ENCODE measurements at places on chromosomes 5 and 9.

DNA sequence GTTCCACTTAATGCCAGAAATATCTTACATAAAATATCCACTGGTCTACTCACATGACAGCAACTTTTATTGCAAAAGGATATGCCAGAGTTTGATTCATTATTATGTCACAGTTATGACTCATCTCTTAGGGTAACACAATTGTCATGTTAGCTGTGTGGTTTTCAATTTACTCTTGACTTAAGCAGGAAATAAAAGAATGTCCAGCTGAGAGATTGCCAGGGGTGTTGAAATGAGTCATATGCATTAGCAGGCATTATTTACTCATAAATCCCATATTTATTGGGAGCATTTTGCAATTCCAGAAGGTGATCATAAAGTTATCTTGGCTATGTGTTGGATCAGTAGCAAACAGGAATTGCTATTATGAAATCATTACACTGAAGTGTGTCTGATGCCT is 1164.6 kb upstream of the CDH18 start:
- DNase-seq = peak; percentile 98

DNA sequence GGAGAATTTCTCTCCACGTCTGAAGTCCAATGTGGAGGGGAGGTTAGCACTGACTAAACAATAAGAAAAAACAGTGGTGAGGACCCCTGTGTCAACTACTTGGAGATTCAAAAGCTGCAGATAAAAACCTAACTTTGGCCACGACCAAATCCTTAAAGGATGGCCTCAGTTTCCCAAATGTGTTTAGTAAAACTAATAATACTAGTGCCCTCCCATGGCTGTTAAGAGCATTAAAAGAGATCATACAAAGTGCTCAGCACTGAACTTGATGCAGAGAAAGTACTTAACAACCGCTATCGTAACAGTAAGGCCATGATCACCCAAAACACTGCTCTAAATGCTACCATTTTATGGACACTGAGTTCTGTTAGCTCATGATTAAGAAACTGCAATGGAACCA is 288.4 kb downstream of the EBF1 start:
- no peak for DNase-seq

- no peak for DNase-seq
Observed at GRCh38 chr5:34008802-34009201, 952 bp upstream of the AMACR start.

- DNase-seq = no peak
Observed at GRCh38 chr5:151021746-151022145, 1.4 kb downstream of the GPX3 start.

GRCh38 chr5:133059621-133060020 is 7.8 kb downstream of the HSPA4 start:
- DNase-seq = no peak

DNA sequence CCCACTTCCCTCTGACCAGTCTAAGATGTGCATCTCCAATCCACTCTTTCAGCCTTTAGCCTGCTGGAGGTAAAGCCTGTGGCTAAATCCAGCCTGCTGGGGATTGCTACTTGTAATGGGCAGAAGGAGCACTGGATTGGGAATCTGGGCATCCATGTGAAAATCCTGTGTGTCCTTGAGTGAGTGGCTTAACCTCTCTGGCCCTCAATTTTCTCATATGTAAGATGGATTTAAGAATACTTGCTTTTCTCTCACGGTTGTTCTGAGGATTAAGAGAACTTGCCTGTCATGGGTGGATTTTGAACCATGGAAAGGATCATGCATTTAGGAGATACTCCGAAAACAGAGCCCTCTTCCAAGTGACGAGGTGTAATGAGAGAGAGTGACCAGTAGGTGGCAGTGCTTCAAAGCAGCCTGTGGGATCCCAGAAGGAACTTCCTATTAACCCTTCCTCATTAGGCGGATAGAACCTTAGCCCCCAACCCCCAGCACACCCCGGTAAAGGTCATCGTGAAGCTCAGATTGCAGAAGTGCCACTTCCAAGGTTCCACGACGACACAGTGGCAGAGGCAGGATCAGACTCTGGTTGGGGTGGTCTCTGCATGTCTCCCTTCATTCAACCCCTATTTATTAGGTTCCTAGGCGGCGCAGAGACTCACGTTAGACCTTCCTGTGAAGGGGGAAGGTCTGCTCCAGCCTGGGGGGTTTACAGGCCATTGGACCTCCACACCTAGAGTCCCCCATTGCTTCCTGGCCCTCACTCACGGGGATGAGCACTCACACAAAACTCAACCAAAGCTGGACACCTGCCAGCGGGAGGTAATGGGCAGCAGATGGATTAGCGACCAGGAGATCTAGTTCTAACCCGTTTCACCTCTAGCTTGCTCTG is 68.7 kb upstream of the ZNF618 start:
- no peak for DNase-seq

DNA sequence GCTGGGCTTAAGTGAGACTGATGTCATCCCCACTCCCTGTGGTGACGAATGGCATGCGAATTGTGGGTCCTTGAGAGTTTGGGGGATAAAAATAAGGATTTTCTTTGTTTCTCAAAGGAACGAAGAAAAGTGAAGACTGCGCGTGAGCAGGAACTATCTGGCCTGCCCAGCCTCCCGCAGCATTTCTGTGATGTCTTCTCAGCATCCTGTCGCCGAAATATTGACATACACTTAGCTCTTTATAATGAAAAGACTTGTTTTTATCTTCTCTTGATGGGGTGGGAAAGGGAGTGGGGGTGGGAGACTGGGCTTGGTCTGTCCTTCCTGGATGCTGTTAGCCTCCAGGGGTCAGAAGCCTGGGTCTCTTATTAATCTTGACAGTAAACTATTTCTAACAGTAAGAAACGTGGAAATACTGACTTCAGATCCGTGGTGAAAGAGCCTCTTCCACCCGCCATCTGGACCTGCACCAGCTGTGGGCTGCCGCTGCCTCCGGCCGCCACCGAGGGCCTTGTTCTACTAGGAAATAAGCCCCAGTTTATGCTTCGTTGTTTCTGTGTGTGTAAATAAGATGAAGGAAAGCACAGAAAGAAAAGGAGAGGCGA is 239.6 kb downstream of the FANCC start:
- DNase-seq = no peak

GRCh38 chr5:881551-881935 is 11.1 kb downstream of the BRD9 start:
- DNase-seq = no peak

DNA sequence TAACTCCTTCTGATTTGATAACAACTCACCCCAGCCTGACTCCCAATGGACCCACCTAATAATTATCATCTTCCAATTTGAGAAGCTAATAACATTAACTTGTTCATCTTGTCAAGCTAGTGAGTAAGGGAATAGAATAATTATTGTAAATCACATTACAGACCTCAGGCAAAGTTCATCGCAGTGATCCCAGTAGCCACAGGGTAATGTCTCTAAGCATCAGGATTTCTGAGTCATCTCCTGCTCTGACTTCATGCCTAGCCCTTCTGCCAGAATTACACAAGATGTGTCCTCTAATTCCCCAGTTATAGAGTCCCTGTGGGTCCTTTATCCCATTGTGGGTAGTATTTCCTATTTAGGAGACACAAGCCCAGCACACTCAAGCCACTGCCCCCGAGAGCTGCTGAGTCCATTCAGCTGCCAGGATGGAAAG is 365.7 kb downstream of the DEPDC1B start:
- DNase-seq = no peak

GRCh38 chr5:61697809-61698558 is 365.9 kb downstream of the ZSWIM6 start:
- DNase-seq = no peak

- DNase-seq = peak; percentile 98
Observed at GRCh38 chr5:140400730-140401361, 787 bp upstream of the ANKHD1 start.

GRCh38 chr5:80895523-80895922 is 64.6 kb upstream of the RASGRF2 start:
- DNase-seq = no peak

DNA sequence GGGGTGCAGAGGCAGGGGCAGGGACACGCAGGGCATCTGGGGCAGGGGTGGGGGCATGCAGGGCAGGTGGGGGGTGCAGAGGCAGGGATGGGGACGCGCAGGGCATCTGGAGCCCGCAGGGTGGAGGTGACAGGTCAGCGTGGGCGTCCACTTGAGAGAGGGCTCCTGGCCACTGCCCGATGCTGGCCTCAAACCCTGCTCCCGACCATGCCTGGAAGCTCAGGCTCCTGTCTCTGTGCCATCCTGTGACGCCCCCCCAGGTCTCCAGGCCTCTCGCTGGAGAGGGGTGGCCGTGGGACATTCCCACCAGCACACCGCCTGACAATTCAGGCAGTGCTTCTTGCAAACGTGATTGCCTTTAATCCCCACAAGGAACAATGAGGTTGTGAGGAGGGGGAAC is 33.0 kb downstream of the ZDHHC11B start:
- DNase-seq = no peak

DNA sequence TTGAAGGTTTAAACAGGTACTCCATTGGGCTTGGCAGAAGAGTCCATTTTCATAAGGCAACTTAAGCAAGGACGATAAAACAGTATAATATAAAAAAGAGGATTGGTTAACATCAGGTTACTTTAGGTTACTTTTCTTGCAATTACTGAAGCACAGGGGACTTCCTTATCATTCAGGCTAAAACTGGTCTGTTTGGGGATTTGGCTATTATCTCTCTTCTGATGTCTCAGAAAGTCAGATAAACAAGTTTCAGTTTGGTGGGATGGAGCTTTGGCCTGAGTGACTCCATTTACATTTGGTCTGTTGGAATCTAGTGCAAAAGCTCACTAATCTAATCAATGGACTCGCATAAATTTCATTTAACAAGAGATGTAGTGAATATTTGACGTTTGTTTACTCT is 8.0 kb downstream of the GAPT start:
- DNase-seq = no peak

DNA sequence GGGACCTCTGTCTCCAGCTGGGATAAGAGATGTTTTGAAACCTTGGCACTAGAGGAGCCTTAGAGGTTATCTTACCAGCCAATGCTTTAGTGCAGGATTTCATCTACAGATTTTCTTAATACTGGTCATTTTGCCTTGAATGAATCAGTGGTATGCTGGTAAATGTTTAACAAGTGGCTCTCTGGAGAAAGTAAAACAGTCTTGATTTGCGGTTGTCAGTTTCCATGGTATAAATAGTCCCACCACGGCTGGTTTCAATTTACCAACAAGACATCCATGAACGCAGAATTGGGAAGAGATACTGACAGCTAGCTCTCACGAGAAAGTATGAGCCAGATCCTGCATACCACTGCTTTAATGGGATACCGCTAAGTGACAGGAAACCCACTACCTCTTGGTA is 56.7 kb upstream of the CXCL14 start:
- DNase-seq = no peak

DNA sequence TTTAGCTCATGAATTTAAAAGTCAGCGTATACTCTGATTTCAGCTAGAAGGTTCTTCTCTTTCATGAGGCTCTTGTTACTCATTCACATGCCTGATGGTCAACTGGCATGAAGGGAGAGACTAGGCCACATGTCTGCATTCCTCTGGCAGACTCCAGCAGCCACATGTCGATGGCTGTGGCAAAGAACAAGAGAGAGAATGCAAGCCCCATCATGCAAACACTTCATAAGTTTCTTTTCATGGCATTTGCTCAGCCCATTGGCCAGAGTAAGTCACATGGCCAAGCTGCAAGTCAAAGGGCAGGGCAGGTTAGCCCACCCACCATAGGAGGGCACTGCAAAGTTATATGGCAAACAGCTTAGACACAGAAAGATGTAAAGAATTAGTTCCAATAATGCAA is 5.4 kb downstream of the KCNV2 start:
- no peak for DNase-seq

DNA sequence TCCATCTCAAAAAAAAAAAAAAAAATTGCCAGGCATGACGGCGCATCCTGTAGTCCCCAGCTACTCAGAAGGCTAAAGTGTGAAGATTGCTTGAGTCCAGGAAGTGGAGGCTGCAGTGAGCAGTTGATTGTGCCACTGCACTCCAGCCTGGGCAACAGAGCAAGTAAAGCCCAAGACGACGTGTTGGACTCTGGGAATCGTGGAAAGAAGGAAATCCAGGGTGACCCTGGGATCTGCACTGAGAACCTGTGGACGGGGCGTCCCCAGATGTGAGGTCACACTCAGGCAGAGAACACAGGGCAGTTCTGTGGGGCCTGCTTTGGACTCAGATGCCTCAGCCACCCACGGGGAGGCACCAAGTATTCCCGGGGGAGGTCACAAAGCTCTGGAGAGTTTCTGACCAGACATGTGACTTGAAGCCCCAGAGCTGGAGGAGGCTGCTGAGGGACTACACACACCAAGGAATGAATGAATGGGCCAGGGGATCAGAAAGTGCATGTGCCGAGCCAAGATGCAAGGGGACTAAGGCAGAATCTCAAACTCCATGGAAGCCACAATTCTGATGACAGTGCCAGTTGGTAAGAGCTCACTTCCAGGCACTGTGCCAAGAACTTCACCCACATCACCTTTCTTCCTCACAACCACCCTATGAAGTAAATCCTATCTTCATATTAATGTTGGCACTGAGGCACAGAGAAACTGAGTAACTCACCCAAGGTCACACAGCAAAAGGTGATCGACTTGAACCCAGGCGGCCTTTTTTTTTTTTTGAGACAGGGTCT is 12.9 kb downstream of the DYNC2I2 start:
- DNase-seq = no peak

- no peak for DNase-seq
Observed at GRCh38 chr9:103928442-103928841, 165.7 kb upstream of the SMC2 start.

DNA sequence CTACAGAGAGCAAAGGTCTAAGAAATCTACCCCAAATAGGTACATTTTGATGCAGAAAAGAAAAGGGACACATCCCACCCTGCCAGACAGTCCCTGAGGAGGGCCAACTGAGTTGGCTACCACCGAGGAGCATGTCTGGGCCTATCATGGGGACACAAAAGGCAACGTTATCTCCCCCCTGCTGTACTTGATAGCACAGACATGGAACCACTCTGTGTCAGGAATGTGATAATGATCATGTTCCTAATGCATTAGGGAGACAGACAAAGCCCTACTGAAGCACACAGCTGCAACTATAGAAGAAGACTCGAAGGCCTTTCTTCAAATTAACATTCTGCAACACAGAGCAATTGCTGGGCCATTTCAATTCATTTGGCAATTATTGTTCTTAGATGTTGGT is 84.5 kb downstream of the ENC1 start:
- DNase-seq = no peak

GRCh38 chr5:170297589-170298462 is at the start of gene LCP2:
LCP2 (minus strand) TSS chr5:170297777; CDS start chr5:170297611, 166 bp downstream.
- no peak for DNase-seq

DNA sequence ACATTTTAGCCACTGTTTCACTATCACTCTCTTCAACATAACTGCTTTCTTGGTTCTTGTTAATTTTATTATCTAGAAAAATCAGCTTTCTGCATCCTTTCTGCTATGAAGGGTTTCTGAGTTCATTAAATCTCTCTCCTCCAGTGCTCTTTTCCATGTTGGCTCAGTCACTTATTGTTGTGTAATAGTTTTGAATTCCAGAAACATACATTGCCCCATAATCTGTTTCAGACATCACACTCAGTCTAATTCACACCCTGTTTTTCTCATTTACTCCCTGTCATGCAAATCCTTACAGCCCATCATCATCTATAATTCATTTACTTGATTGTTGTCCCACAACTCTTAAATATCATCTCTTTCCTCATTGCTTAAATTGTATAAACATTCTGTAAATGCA is 176.1 kb upstream of the CDH12 start:
- DNase-seq = no peak

- no peak for DNase-seq
Observed at GRCh38 chr9:87556039-87556438, 58.4 kb downstream of the DAPK1 start.

- no peak for DNase-seq
Observed at GRCh38 chr5:158751961-158752655, 347.6 kb downstream of the EBF1 start.
